Tongue (tissue), 3 donors: ENCODE measurements at places on chromosomes 5 and 9.
A peak's percentile ranks its signal among the peaks of the same experiment; 100 is the strongest.

GRCh38 chr9:123376218-123377071, 20.4 kb downstream of the CRB2 start:
- no peak for DNase-seq

- no peak for DNase-seq
Measured at GRCh38 chr5:51622161-51622790, 239.0 kb downstream of the ISL1 start.

GRCh38 chr9:126652140-126652582, 38.4 kb downstream of the LMX1B start:
- DNase-seq = no peak

GRCh38 chr9:83198371-83198770, 135.4 kb upstream of the RASEF start:
- DNase-seq = peak; percentile 3

- no peak for DNase-seq
Measured at GRCh38 chr5:84197538-84197937, 187.1 kb downstream of the EDIL3 start.

GRCh38 chr9:87954230-87954629, 20.1 kb downstream of the CDK20 start:
- no peak for DNase-seq

DNA sequence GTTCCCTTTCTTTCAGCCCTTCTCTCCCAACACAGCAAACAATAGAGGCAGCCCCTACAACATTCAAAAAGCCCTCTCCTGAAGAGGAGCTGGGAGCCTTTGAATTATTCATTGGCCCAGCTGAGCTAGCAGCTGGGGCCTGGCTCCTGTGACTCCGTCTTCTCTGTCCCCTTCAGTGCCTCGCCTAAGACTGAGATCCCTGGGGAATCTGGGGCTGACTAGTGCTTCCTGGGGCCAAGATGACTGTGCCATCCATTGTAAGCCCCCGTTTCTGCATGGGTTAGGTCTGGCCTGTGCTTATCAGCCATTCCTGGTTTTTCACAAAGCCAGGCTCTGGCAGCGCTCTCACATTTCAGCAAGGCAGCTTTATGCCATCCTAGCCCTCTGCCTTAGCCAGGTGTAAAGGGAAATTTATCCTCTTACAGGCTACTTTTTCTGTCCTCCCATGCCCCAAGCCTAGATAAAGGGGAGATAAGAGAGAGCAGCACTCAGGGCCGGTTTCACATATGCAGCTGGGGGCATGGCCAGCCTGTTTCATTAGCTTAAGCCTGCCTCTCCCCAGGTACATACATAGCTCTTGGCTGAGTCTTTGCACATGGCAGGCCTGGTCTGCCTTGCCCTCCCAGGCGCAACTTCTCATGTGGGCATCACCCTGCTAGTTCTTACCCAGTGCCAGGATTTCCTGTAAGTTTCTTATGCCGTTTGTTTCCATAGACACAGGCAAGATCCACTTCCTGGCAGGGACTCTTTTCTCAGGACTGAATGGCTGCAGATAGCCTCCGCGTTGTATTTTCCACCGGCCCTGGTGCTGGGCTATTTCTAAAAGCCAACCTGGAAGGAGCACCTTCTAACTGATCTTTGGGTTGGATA, 15.8 kb downstream of the PTPA start:
- no peak for DNase-seq

- DNase-seq = no peak
Measured at GRCh38 chr5:95842854-95843544, 20.5 kb upstream of the GLRX start.

- DNase-seq = no peak
Measured at GRCh38 chr5:149603920-149604319, 22.6 kb downstream of the ARHGEF37 start.

- no peak for DNase-seq
Measured at GRCh38 chr9:105441616-105442160, 6.1 kb upstream of the FSD1L start.

DNA sequence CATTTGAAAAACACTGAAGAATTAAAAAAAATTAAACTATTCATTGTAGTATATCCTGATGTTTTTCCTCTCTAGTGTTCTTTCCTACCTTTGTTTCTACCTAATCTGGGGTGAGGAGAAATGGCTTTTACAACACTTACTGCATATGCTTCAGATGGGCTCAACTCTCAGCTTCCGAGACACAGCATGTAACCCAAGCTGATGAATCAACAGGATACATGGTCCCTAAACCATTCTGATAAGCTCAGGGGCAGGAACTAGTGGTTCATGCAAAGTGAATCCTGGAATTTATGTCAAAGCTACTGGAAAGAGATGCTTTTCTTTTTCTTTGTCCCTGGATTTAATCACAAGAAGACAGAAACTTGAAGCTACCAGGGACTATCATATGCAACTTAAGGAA, 672.5 kb upstream of the RORB start:
- no peak for DNase-seq

- no peak for DNase-seq
Measured at GRCh38 chr5:50853151-50853550, 186.7 kb downstream of the PARP8 start.
